ENCODE measurements at places on chromosomes 7 and 10.

DNA sequence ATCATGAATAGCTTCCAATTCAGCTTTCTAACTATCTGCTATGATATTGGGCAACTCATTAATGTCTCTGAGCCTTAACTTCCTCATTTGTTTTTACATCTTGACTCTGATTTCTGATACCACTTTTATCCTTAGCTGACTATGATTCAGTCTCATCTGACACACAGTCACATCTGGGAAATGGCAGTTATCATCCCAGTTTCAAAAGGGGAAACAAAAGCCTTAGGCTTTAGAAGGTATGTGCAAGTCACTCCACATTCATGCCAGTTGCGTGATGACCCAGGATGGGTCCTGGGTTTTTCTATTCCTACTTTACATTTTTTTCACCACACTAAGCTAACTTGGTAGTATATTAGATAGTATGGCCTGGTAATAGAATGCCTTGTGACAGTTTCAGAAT, 12.7 kb downstream of the SCIN start:
- DNase-seq: no peak

DNA sequence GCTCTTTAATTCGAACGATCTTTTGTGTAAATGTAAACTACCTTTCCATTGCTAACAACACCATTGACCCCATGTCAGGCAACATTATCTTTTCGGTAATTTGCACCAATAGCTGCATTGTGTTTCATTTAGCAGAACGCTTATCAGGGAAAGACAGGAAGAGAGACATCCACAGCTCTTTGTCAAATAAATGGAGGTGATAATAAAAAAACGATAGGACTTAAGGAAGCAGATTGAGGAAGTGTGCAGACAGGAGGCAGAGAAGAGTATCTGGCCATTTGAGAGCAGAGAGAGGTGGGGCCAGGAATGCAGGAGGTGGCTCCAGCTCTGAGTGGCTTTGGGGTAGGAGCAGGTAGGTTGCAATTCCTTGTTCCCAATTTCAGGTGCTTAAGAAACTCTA, 37.5 kb upstream of the ADARB2 start:
- no peak for DNase-seq

- no peak for DNase-seq
Measured at GRCh38 chr7:127844707-127845331, 186.4 kb downstream of the LRRC4 start.

DNA sequence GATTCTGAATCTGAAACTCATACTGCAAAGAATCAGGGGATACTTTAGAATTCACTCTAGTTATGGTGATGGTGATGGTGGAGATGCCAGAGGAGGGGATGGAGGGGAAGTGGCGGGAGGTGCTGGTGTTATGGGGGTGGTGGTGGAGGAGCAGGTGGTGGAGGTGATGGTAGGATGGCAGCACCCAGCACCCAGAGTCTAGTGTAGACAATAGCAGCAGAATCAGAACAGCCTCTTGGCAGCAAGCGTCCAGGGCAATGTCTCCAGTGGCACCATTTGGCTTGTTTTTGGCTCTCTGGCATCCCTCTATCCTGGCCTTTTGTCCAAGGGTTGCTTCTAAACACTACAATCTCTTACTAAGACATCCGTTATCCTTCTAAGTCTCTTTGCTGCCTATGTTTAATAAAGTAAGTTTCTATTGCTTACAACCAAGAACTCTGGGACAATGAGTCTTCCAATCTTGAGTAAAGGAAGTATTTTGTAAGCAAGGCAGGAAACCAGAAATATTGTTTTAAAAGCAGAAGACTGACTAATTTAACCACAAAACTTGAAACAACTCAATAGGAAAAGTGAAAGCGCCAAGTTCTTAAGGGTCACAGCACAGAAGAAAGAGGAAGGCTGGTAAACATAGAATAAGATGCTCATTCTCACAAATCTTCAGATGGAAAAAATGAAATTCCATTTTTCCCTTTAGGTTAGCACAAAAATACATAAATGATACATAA, 42.4 kb upstream of the GDF10 start:
- DNase-seq: no peak

- DNase-seq: no peak
Measured at GRCh38 chr7:144390481-144390880, 13.0 kb downstream of the NOBOX start.

GRCh38 chr7:13725591-13725990, 263.9 kb downstream of the ETV1 start:
- DNase-seq: no peak

Data from GM13976 (cell line).